ENCODE measurements at places on chromosomes 13 and 19. TPM values are rescaled to one million over a fixed set of nuclear protein-coding genes. Genes with fewer than 3 reads are reported as not detected.

DNA sequence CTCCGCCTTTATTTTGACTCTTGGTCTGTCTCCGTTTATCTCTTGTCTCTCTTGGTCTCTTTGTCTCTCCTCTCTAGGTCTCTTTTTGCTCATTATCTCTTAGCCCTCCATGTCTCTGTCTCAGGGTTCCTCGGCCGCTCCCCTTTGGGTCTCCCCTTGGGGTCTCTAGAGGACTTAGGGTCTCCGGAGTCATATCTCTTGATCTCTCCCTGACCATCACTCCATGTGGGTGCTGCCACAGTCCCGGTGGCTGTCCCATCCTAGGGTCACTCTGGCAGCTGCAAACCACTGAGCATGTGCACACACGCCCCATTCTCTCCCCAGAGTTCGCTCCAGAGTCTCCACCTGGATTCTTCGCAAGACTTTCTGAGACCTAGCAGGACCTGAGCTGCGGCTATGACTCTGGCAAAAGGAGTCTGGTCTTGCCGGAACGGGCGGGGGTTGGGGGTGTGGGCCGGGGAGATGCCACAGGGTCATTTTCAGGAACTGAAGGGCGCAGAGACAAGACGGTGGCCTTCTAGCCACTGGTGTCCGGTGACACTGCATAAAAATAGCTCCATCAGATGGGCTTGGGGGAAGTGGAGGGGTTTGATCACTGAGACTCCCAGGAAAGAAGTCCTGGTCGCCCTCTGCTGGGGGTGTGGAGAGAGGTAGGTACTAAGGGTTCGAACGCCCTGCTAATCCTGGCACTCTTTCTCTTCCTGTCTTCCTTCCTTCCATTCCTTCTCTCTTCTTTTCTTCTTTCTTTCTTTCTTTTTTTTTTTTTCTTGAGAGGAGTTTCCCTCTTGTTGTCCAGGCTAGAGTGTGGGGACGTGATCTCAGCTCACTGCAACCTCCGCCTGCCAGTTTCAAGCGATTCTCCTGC lies 1.2 kb upstream of the KCNA7 start:
- DNase-seq, result no peak

DNA sequence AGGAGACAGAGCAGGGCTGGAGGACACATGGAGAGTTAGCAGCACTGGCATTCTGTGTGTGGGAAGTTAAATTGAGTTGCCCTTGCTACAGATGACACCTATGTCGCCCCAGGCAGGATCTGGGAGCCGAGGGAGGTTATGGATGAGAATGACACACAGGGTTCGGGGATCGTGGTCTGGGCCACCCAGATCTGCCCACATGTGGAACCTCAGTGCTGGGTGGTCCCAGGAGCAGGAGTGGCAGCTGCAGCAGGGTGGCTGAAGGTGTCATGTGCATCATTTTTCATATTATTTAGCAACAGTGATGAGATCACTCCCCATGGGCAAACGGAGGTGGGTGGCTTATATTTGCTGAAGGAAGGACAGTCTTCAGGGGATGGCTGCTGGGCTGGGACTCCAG lies 3.2 kb downstream of the IL17D start:
- no peak for DNase-seq

DNA sequence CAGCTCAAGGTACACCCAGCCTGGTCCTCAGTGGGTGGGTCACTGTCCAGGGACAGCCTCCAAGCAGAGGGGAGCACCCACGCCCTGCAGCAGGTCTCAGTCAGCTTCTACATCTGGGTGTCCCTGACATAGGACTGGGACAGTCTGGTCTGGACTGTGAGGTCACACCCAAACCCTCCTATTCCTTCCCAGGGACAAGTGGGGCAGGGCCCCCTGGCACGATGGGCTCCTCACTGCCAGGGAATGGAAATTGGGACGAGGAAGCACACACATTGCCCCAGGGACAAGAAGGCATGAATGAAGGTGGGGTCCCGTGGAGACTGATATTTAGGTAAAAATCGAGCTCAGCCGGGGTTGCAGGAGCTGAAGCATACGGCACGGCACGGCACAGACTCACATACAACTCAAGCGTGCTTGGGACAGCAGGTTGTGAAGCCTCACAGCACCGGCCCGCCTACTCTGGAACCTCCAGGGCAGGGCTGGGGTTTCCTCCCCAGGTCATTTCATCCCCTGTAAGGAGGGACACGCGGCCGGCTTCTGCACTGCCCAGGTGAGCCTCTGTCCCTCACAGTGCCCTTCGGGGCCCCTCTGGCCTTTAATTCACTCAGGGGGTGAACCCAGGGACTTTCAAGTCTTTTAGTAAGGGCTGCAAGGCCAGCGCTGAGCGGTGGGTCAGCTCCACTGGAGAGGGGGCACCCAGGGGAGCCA lies 3.5 kb downstream of the PNMA8B start:
- no peak for DNase-seq

Gene CYP4F8
- polyA plus RNA-seq, result not detected

Gene ZNF649
- 10.4 TPM for polyA plus RNA-seq

Gene PEAK3
- polyA plus RNA-seq, result not detected
